ENCODE measurements at places on chromosomes 5 and 9.

- DNase-seq = no peak
Observed at GRCh38 chr9:26551971-26552370, 340.6 kb downstream of the CAAP1 start.

- DNase-seq = no peak
Observed at GRCh38 chr5:119721775-119722174, 92.4 kb downstream of the FAM170A start.

GRCh38 chr9:134231330-134231745 lies 67.0 kb upstream of the RNU6ATAC start:
- DNase-seq = no peak

GRCh38 chr9:91914404-91914803 lies 35.6 kb downstream of the ROR2 start:
- no peak for DNase-seq
